CD4-positive, alpha-beta T cell treated with Interleukin-1 beta for 1 hour (primary cell): ENCODE measurements at places on chromosomes 4 and X.

GRCh38 chrX:38061335-38061734 lies 55.0 kb downstream of the SYTL5 start:
- no peak for DNase-seq

- peak; percentile 23 for DNase-seq
Measured at GRCh38 chrX:133923113-133923512, 62.3 kb downstream of the GPC3 start.

DNA sequence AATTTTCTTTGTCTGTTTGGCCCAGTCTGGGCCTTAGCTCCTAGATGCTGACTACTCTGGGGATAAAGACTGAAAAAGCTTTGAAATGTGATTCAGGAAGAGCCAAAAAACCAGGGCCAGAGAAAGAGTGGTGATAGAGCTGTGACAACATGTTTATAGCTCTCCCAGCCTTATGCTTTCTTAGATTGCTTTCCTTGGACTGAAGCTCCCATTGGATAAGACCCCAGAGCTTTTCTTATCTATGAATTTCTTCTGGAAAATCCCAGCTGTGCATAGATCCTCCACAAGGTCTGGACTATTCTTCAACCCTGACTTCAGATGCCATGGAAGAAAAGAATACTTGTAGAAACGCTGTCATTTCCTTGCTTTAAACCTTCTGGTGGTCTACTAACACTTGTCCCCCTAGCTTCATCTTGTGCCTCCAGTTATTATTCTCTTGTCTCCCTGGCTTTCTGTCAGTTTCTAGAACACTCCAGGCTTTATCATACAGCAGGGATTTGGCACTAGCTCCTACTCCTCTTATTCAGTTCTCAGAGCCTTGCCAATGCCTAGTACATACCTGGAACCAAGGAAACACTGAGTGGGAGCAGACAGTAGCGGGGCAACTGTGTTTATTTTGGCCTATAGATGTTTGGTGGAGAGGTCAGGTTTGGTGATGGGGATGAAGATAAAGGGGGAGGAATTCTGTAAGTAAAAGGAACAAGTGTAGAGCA lies 57.1 kb upstream of the TEX13D start:
- no peak for DNase-seq

DNA sequence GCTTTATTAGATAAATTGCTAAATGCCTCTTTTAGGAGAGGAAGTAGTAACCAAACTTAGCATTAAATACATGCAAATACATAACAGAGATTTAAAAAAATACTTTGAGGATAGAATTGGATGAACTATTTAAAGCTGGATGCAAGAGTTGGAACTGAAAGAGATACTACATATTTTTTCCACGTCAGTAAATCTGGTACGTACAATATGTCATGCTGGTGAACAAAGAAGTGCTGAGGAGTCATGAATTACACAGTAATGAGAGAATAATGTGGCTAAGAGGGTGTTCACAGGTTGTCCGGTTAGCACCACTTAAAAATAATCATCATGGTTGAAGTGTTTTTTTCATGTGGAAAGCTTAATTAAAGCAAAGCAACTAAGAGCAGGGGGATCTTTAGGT lies 184.1 kb upstream of the FRMPD4 start:
- no peak for DNase-seq

DNA sequence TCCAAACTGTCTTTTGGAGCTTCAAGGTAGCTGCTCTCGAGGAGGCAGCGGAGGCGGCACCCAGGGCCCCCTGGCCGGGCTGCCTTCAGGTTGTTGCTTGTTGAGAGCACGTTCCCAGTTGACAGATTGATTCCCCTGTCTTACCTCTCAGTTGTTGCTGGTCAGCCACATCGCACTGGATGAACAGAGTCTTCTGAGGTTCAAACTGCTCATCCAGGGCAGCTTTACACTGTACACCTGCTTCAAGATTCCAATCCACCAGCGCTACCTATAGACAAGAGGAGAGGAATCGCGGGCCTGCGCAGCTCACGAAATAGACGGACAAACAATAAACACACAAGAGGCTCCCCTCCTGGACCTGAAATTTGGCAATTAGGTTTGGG lies 497 bp downstream of the HPGD start:
- peak; percentile 1 for DNase-seq

- no peak for DNase-seq
Measured at GRCh38 chr4:151640381-151640780, 120.4 kb downstream of the GATB start.

DNA sequence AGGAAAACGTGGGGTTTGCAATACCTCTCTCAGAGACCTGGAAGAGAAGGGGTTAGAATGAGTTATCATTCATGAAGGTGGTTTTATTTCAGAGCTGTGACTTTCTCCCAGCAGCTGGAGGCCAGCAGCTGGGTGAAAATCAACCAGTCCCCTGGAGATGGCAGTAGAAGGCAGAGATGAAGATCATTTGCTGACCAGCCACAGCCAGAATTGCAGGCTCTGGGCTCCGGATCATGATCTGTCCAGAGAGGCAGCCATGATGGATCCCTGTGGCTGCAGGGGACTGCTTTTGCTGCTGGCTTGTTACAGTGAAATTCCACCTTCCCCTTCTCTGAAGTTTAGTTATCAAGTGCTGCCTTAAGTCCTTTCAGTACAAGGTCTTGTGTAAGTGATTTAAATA lies 46.9 kb upstream of the TAB3 start:
- no peak for DNase-seq

GRCh38 chr4:80255329-80256095 lies 11.0 kb upstream of the FGF5 start:
- no peak for DNase-seq

GRCh38 chr4:156962528-156962974 lies 9.0 kb downstream of the PDGFC start:
- DNase-seq = no peak

DNA sequence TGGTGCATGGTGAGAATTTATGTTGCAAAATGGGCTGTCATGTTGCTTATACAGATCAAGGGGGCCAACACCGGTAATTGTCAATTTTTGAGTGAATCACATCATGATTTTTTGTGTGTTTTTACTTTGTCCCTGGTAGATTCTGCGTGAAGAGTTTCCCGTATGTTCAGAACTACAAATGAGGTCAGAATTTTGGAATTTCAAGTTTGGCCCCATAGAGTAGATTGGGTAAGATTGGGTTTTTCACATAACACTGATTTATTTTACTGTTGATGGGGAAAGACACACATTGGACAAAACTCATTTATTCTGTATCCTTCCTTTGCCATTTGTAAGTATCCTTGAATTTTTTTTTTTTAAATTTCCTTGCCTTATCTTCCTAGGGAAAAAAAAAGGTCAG lies 158.5 kb upstream of the MXRA5 start:
- DNase-seq = no peak

DNA sequence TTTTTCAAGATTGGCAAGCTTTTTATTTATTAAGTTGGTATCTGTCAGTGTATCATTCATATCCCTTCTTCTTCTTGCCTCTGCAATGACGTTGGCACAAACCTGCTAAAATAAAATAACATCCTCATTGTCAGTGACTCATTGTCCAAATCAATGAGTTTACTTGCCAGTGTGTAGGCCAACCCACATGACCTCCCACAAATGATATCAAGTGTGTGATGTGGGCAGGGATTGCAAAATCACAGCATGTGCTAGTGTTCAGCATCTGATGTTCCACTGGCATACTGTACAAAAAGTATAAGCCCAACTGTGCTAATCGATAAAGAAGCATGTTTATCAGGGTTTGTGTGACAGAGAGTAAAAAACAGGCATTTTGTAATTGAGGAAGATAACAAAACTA lies 25.5 kb downstream of the GPAT3 start:
- DNase-seq = peak; percentile 61

DNA sequence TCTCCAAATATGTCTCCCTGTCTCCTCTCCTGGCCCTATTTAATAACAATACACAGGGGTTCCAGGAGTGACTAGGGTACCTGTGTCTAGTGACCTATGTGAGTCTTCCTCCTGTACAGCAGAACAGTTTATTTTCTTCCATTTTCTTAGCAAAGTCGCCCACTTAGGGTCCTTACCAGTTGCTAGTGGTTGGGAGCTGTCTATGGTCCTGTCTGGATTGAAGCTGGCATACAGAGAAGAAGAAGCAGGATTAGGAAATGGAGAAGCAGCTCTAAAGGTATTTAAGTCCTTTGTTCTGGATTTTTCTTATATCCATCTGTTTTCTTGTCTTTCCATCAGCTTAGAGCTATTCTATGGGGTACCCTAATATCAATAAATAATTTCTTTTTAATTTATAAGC lies 587.1 kb upstream of the CPEB2 start:
- no peak for DNase-seq

DNA sequence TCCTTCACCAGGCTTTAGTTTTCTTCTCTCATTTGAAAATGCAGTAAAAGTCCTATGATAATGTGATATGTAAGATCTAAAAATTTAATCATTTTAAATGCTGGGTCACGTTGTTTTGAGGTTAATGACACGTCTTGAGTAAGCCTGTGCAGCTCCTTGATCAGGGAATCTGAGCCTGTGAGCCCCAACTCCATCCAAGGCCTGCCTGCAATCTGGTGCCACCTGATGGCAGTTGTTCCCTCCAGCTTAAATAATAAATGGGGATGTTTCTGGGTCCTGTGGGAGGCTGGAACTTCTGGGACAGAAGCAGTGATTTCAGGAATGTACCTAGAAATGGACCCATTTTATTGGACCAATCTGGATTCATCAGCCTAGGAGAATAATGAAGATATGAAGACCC lies 455.4 kb upstream of the ADGRL3 start:
- DNase-seq = no peak

DNA sequence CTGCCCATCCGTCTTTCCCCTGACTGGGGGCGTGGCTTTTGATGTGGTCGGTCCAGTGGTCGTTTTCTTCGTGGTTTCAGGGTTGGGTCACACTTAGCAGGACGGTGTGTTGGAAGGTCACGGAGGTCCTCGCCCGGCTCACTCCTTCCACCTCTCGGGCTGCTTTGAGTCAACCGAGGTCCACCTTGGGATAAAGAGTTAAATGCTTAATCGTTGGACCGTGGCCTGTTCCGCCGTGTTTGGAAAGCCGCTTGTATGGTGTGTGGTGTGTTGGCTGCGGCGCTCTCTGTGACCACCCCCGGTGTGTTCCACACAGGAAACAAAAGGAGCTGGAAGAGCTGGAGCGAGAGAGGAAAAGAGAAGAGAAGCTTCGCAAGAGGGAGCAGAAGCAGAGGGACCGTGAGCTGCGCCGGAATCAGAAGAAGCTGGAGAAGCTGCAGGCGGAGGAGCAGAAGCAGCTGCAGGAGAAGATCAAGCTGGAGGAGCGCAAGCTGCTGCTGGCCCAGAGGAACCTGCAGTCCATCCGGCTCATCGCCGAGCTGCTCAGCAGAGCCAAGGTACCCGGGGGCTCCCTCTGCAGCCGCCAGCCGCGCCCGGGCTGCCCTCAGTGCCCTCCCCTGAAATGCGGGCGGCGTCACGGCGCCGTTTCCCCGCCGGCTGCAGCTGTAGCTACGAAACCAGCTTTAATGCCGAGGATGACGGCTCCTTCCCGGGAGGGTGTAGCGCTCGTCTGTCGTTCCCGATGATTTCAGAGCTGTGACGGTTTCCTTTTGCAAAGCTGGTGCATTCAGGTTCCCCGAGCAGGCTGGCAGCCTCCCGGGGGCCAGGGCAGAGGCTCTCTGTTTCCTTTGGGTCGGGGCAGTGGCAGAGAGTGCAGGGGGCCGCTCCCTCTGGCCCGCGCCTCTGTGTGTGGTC lies 7.7 kb downstream of the AKAP17A start:
- no peak for DNase-seq

DNA sequence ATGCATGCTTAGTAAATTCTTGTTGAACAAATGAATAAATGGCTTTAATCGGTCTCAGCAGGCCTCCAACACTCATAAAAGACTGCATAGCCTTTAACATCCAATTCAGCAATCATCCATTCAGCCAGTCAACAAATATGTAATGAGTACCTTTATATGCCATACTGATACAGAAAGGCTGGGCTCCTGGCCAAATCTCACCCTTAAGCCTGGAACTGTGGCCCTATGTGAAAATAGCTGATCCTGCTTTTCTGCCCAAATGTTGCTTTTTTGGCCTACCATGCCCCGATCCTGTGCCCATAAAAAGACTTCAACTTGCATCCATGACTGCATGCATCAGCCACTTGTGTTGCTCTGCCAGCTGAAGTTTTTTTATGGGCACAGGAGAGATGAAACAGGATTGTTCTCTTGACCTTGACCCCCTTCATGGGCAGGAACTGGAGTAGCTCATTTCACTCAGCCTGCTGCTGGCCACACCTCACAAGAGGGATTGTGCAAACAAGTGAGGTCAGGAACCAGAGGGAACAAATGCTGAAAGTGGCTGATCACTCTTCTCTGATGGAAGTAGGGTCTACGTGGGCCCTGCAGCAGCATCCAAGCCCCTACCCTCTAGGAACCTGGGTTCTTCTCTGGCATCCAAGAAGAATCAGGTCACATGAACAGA lies 75.6 kb downstream of the NPY1R start:
- DNase-seq = no peak

DNA sequence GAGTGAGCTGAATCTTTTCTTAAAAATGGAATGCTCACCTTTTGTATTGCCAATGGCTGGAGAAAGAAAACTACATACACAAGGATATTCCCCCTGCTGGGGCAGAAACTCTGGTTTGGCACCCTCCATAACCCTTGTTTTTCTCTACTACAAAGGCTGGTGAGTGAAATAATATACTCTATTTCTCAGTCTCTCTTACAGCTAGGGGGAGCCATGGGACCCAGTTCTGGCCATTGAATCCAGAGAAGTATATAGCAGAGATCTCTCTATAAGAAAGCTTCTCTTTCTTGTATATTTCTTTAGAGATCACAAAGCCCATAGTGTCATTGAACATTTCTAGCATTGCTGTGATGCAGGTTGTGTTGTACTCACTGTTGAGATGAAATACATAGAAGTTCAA lies 49.8 kb downstream of the SMPX start:
- DNase-seq = no peak

- no peak for DNase-seq
Measured at GRCh38 chr4:173990869-173991210, 292.6 kb downstream of the FBXO8 start.

- no peak for DNase-seq
Measured at GRCh38 chr4:148259841-148260240, 182.4 kb downstream of the NR3C2 start.

DNA sequence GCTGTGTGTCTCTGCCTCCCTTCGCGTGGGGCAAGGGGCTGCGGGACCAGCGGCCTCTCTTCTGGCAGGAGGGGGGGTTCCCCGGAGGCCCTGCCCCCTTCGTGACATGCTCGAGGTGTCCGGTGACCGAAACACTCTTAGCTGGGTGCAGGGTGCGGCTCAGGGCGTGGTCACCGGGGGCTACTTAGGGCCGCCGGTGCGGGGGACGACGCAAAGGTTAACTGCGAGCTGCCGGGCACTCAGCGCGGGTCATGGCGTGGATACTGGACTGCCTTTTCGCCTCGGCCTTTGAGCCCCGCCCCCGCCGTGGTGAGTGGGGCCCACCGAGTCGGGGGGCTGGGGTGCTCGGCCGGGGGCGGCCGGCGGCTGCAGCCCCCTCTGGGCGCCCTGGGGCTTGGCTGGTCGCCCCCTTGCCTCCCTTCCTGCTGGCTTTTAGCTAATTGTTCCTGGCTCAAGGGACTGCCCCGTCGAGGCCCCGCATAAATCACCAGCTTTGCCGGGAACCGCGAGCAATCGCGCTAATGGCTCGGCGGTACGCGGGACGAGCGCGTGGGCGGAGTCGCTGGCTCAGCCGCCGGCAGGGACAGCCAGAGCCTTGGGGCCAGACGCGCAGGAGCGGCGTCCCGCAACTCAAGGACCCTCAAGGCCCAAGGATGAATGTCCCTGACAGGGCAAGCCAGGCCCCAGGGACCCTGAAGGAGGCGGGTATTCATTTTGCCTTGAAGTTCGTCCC lies at the start of gene ARHGAP36:
TSS of gene ARHGAP36 (plus strand) at position 211 of the 733 bp plus-strand sequence. CDS start 23,320 bp downstream, outside the sequence.
- DNase-seq = no peak
